ENCODE measurements at places on chromosomes 3 and 15.

- DNase-seq: no peak
These were observed 982.3 kb downstream of the ROBO2 start for GRCh38 chr3:78022232-78022631.

GRCh38 chr3:107520535-107520934 lies 2.2 kb upstream of the BBX start:
- no peak for DNase-seq

DNA sequence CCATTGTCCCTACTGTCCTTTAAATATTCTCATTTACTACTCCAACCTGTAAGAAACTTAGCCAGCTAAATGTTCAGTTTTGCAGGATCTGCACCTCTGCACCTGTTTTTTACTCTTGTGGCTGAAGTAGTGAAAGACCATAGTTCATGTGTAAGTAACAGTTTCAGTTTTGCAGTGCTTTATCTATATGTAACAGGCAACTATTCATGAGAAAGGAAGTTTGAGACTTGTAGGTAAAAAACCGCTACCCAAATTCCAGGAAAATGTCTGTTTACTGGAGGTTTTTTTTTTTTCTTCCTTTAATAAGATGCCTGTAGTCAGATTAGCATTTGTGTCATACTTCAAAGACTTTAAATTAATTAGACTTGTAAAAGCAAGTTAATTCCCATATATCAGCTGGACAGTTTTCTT lies 25.4 kb upstream of the MBNL1 start:
- no peak for DNase-seq

- no peak for DNase-seq
These were observed 322.8 kb downstream of the EDEM1 start for GRCh38 chr3:5510300-5510699.

GRCh38 chr3:24829629-24830229 lies 335.1 kb upstream of the THRB start:
- peak; percentile 45 for DNase-seq

DNA sequence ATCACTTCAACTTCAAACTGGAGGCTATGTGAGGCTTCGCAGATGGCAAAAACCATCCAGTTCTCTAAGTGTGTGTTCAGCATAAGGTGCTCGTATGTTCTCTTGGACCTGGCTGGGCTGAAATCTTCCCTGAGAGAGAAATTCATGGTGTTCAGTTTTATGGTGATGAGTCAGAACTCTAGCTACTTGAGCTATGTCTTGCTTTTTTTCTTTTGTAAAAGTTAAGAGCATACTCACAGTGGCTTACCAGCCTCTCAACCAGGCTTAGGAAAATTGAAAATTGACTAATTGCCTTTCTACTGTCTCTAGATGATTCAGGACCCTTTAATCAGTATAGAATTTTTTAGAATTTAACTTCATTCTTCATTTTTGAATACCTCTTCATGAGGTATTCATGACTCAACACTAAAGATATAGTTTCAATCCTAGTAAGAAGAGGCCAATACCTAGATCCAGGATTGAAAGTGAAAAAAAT lies 617.5 kb downstream of the TBL1XR1 start:
- DNase-seq: no peak

DNA sequence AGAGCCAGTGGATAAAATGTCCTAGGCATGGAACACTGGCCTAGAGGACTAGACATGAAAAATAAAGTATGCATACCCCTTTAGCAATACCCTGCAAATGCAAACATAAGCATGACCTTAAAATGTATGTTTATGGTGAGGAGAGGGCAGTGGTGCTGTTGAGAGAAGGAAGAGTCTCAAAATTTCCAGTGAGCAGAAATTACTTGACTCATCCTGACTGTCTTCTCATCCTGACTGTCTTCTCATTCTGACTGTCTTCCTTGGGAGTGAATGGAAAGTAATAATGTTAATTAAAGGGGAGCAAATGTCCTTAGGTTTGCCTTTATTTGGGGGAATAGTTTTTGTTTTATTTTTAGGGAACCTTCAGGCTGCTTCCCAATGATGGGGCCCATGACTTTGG lies 121.5 kb upstream of the GALNT15 start:
- no peak for DNase-seq

DNA sequence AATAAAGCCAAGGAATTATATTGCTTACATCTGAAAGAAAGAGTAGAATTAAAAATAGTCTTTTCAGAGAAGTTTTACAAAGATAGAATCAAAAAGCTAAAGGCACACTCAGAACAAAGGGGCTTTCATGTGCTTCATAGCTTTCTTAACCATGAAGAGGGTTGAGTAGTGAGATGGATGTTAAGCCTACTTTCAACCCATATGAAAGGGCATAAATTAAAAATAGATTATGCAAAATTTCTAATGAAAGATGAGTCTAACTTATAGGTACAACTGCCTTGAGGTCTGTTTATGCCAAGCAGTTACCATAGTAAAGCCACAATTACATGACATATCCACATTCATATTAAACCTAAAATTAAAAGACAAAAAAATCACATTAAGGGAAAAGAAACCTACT lies 223.3 kb upstream of the ARHGEF26 start:
- no peak for DNase-seq

DNA sequence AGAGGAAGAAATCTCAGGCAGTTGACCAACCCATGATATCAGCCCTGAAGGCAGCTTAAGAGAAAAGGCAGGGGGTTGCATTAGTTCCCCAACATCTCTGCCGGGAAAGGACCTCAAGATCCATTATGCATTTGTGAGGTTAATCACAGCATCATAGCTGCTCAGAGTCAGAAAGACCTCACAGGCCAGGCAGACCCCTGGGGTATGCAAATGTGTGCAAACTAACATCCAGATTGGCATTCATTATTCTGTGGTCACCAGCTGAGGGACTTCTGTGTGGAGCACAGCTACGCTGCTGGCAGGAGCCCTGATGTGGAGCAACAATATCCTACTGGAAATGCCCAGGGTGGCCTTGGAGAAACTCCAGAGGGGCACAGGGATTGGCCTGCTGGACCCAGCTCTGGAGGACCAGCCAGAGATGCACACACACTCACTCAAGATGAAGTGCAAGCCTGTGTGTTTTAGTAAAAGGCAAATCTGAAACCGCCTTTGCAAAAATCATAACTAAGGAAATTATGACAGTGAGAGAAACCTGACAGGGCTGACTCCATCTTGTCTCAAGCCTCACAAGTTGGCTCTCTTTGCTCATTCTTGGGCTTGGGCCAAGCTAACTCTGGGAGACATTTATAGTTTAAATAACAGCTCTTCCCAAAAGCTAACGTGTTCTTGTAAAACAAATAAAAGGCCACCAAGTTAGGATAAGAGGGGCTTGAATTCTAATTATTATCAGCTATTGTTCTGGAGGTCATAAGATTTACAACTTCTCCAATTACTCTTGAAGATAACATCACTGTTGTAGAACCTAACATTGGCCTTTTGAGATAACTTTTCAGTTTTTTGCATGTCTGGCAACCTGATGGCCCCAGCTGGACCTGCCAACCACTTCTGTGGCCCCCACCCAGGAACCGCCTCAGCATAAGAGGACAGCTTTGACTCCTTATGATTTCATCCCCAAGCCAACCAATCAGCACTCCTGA lies 257.1 kb downstream of the UACA start:
- no peak for DNase-seq

GRCh38 chr15:65287520-65287855 lies 805 bp upstream of the PARP16 start:
- no peak for DNase-seq

DNA sequence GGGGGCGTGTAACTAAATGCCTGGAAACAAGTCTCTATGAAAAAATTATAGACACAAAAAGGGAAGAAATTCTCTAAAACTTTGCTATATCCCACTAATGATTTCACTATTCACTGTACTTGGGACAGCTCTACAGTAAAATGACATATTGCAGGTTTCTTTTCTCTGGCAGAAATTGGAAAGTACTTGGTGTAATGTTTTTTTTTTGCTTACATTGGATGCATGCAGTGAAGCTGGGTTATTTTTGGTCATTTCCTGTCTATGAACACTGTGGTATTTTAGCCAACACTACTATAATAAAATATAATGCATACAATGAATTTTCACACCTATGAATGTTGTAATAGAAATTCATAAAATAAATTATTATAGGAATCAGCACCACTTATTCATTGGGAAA lies 109.7 kb downstream of the LRRC49 start:
- no peak for DNase-seq

GRCh38 chr3:49840388-49840787 lies 16.0 kb downstream of the TRAIP start:
- peak; percentile 65 for DNase-seq

DNA sequence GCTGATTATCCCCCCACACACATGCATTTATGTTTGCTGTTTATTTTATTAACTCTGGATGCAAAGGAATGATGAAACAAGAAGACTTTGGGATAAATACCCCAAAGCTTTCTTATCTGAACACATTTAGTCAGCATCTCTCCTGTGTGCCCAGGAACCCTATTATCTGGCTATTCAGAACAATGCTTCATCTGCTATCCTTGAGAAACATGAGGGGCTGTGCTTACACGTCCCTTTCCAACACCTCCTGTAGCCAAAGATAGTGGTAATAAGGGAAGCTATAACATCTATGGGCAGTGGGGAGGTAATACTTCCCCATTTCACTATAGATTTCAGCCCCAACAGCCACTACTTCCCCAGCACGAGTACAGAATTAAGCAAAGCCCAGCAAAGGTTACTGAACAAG lies 94.7 kb downstream of the SSR3 start:
- DNase-seq: no peak

DNA sequence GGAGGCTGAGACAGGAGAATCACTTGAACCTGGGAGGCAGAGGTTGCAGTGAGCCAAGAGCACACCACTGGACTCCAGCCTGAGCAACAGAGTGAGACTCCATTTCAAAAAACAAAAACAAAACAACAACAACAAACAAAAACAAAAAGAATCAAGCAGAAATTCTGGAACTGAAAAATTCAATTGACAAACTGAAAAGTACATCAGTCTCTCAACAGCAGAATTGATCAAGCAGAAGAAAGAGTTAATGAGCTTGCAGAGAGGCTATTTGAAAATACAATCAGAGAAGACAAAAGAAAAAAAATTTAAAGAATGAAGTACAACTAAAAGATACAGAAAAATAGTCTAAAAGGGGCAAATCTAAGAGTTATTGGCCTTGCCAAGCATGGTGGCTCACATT lies 22.6 kb downstream of the EFHB start:
- DNase-seq: no peak
